ENCODE measurements at places on chromosomes 2 and 18.

- no peak for DNase-seq
Observed at GRCh38 chr2:205636549-205637319, 45.6 kb upstream of the NRP2 start.

DNA sequence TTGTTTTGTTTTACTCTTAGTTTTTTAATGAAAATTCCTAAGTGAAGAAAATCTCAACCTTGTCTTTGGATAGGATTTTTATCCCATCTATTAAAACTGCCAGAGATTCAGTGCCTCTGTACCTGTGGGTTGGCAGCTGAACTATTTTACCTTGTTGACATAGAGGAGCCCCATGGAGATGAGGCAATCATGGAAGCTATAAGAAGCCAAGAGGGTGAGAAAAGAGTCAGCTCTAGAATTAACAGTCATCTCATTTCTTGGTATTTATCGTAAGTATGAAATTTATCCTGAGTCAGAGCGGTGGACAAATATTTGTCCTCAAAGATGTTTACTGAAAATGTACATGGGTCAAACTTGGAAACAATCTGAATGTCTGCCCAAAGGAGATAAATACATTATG, 35.8 kb upstream of the PGAP1 start:
- no peak for DNase-seq

DNA sequence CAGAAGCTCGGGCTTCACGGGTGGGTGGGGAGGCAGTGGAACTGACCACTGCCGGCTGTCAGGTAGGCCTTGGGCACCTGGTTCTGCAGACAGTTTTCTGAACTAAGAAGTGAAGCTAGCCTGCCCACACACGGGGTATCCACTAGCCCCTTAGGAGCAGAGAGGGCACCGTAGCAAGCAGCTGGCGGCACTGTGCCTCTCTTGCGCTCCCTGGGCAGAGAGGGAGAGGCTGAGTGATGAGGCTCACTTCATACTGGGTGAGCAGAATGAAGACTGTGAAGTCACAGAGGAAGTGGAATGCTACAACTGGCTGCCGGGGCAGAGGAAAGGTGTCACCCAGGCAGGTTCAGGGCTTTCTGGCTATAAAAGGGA, 753 bp downstream of the ITPRIPL1 start:
- DNase-seq: no peak

DNA sequence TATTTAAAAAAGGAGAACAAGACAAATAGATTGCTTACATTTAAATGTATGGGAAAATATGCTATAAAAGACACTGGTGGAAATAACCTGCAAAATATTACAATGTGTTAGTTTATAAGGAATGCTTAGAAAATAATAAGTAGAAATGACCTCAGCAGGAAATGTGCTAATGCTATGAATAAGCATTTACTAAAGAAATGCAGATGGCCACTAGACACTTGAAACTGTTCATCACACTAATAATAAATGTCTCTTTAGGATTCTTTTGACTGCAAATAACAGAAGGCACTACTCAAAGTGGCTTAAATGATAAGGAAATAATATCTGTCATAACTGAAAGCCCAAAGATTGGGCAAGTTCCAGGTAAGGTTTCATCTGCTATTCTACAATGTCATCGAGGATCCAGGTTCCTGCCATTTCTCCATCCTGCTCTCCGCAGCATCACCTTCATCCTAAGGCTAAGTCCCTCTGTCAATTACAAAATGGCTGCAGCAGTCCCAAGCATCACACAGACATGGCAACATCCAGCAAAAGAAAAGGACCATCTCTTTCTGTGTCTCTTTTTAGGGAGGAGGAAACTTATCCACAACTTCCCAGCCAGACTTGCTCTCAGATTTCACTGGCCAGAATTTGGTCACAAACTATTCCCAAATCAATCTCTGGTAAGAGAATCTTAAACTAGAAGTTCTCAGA, 21.9 kb downstream of the METTL8 start:
- DNase-seq: no peak

- no peak for DNase-seq
Observed at GRCh38 chr18:46728219-46728930, 28.5 kb downstream of the ST8SIA5 start.
